ENCODE measurements at places on chromosomes 11 and 22.

GRCh38 chr11:120985718-120986569, 38.0 kb upstream of the TBCEL start:
- peak; percentile 6 for DNase-seq

DNA sequence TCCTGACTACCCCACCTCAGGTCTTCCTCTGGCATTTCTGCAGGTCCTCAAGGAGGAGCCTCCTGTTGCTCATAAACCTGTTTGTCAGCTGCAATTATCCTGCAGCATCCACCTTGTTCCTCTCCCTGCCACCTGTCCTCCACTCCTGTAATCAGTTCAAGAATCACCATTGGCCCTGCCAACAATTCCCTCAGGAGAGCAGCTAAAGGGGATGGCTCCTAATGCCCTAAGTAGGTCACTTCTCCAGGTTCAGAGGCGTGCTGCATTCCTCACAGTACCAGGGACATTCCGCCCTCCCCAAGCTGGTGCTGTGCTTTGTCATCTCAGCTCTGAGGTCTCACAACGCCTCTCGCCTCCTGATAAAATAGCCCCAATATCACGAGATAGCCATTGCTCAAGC, 2.1 kb downstream of the CLDN25 start:
- no peak for DNase-seq

- no peak for DNase-seq
Observed at GRCh38 chr11:19979519-19979845, 180.8 kb downstream of the DBX1 start.

GRCh38 chr11:82980292-82980691, 78.8 kb downstream of the DDIAS start:
- DNase-seq: no peak

DNA sequence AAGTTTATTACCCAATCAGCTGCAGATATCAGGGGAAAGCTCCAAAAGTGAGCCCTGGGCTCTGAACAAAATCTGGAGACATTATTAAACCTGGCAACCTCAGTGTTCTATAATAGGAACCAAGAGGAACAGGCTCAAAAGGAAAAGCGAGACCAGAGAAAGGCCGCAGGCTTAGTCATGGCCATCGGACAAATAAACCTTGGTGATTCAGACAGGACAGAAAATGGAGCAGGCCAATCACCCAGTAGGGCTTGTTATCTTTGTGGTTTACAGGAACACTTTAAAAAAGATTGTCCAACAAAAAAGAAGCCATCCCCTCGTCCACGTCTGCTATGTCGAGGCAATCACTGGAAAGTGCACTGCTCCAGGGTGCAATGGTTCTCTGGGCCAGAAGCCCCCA, 7.7 kb upstream of the PANX1 start:
- DNase-seq: no peak

DNA sequence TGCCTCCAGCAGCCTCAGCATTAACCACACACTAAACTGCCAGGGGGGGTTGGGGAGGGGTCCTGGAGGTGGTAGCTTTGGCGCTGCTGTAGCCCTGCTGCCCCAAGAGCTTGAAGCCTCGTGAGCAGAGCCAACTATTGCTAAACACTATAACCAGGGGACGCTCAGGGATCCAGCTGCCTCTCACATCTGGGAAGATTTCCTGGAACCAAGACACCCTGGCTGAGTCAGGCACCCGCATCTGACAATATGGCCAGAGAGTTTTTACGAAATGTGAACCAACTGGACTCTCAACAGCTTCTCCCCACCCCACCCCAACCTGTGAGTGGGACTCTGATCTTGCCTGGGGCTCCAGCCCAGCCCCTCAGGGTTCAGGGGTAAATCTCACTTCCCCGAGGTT, 14.3 kb downstream of the C1QTNF6 start:
- no peak for DNase-seq

DNA sequence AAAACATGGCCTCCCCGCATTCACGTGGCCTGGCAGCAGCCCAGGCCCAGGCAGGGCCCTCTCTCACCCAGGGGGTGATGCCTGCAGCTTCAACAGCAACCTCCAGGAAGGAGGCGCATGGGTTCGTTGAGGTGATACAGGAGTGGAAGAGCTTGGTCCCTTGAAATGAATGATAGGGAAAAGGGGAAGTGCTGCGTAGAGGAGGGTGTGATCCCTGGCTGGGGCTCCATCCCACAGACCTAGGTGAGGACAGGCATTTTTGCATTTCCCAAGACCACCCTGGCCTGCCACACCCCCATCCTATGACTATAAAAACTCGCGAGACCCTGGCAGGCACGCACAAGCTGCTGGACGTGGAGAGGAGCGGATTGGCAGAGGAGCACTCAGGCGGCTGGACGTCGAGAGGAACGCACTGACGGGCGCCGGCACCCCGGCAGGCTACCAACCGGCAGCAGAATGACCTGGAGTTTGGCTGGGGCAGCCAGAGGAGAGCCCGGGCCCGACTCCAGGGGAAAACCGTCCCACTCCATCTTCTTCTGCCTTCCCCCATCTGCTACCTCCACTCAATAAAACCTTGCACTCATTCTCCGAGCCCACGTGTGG, 32.6 kb downstream of the RTN4R start:
- DNase-seq: no peak
